Left kidney (tissue), 8 donors: ENCODE measurements at places on chromosomes 4 and X. TPM values are rescaled to one million over a fixed set of nuclear protein-coding genes. Genes with fewer than 3 reads are reported as not detected.

GRCh38 chr4:127875791-127876190, 4.9 kb upstream of the PLK4 start:
- DNase-seq: no peak

DNA sequence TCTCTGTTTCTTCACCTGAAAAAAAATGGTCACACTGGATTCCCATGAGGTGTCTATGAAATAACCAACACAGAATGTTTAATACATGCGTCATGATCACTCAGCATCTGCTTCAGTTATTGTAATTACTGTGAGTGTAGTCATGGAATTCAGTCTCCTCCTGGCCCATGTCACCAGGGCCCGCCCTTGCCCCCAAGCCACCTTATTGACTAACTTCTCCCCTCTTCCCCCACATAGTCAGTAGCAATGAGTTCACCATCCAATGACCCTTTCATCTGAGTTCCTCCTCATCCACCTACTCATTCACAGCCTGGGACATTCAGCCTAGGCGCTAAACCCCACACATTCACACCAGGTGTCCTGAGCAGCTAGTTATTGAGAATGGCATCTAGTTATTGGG, 15.6 kb downstream of the PNMA6F start:
- no peak for DNase-seq

- no peak for DNase-seq
Measured at GRCh38 chrX:21438792-21439191, 64.6 kb downstream of the CNKSR2 start.

GRCh38 chrX:153903238-153903980, 1.1 kb upstream of the AVPR2 start:
- no peak for DNase-seq

Gene DGAT2L6
- polyA plus RNA-seq: 0.12 TPM

Gene CFP
- polyA plus RNA-seq: 0.85 TPM

Gene CLDN22
- 0.71 TPM for polyA plus RNA-seq

Gene GUCY1A1
- 78.4 TPM for polyA plus RNA-seq
